ENCODE measurements at places on chromosomes 4 and X.

DNA sequence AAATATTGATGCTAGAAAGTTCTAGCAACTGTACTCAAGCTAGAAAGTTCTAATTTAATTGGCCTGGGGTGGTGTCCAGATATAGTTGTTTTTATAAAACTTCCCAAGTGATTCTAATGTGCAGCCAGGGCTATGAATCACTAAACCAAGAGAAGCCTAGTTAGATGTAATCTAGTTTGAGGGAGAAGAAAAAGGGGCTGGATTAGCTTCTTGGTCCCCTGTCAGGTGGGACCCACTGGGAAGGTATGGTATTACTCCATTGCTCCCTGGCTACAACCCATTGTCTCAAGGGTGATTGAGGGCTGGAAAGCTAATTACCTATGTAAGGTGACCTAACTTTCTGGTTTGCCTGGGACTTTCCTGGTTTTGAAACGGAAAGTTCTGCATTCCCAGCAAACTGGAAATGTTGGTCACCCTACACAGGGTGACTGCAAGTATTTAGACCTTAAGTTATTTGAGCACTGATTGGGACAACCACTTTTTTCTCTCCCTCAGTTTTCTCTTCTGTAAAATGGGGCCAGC is 23.9 kb upstream of the MSN start:
- no peak for DNase-seq

DNA sequence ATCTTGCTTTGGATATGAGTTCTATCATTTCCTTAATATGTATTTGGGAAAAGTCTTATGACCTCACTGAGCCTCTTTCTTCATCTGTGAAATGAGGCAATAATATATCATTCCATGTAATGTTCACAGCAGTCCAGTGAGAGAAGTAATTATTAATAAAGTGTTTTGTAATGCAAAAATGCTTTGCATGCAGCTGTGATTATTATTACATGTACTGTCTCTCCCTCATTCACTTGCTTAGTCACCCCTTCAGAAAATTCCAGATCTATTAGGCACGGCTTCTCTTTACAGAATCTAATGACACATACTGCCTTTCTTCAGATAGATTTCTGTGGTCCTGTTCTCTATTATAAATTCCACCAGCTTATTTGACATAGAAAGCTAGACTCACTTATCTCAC is 53.5 kb upstream of the FGF13 start:
- no peak for DNase-seq

DNA sequence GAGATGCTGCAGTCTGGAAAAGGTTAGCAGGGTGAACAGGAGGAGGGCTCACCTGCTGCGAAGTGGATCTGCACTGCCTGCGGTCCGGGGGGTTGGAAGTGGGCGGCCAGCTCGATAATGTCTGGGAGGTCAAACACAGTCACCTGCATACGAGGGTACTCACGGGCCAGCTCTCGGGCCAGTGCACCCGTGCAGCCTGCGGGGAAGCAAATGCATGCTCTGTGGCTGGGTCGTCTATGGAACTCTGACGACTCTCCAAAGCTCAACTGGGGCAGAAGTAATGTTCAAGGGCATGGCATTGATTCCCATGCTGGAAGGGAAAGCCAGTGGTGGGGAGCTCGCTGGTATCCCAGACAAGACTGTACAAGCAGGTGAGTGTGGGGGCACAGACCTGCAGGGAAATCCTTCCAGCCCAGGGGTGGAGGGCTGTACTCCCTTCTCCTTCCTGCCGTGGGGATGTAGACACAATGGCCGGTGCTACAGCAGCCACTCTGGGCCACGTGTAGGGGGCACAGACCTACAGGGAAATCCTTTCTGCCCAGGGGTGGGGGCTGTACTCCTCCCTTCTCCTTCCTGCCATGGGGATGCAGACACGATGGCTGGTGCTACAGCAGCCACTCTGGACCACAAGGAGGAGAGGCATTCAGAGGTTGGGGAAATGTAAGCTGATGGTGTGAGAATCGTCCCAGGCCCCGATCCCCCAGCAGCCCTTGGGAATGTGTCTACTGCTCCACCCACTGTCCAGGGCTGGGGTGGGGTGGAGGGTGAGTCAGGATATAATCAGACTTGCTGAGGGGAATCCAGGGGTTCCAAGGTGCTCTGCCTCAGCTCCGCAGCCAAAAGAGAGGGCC is 26.2 kb upstream of the SLC25A6 start:
- DNase-seq: no peak

GRCh38 chrX:24332878-24333277 is 19.0 kb upstream of the SUPT20HL2 start:
- no peak for DNase-seq
